ENCODE measurements at places on chromosomes 3 and 15.
A peak's percentile ranks its signal among the peaks of the same experiment; 100 is the strongest.

- DNase-seq, result no peak
Measured at GRCh38 chr3:183578179-183578578, 22.7 kb upstream of the KLHL6 start.

GRCh38 chr3:98824256-98824655 lies 61.1 kb downstream of the ST3GAL6 start:
- DNase-seq, result no peak

DNA sequence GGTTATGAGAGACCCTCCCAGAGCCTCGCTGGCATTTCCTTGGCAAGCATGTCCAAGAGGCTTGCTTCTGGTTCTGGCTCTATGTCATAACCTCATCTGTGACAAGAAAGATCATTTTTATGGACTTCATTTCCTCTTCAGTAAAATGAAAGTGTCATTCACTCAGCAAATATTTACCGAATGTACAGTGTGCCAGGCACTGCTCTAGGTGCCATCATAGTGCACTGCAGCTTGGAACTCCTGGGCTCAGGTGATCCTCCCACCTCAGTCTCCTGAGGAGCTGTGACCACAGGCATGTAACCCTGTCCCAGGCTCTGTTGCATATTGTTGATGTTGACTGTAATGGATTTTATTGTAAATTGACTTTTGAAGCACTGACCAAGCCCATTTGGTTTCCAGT lies 18.7 kb upstream of the ITPKA start:
- no peak for DNase-seq

- no peak for DNase-seq
Measured at GRCh38 chr3:127886956-127887231, 28.1 kb upstream of the KBTBD12 start.

- no peak for DNase-seq
Measured at GRCh38 chr3:10400050-10400748, 79.3 kb upstream of the SEC13 start.

DNA sequence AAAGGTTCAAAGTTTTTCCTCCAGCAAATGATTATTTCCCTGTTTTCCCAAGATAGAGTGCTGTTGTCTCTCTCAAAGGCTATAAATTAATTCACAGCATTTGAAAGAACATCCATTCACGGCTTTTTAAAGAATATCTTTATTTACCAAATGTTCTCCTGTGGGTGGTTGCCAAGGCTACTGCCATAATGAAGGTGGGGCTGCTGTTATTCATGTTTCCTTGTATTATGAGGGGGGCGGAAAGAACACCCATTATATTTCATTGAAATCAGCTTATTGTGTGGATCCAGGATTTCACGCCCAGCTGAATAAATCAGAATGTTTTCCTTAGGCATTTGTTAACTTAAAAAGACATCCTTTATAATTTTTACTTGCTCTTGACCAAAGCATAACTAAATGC lies 10.1 kb downstream of the SRP14 start:
- no peak for DNase-seq

GRCh38 chr15:32735989-32736700 lies 18.3 kb downstream of the GREM1 start:
- no peak for DNase-seq

- no peak for DNase-seq
Measured at GRCh38 chr3:157746391-157746790, 243.2 kb upstream of the VEPH1 start.

- peak; percentile 58 for DNase-seq
Measured at GRCh38 chr3:136818769-136819391, at the start of gene SLC35G2. SLC35G2 (plus strand) TSS chr3:136819126; CDS start chr3:136854461, 35,335 bp downstream.

- DNase-seq, result no peak
Measured at GRCh38 chr3:48016301-48016973, at the start of gene MAP4. MAP4 (minus strand) TSS chr3:48016416; CDS start chr3:47998860, 17,556 bp downstream.

- no peak for DNase-seq
Measured at GRCh38 chr15:100790786-100791265, 88.8 kb upstream of the ALDH1A3 start.

GRCh38 chr3:170712798-170713197 lies 126.9 kb upstream of the SLC7A14 start:
- DNase-seq, result no peak

- DNase-seq, result no peak
Measured at GRCh38 chr15:62109982-62110851, 43.4 kb downstream of the C2CD4A start.

DNA sequence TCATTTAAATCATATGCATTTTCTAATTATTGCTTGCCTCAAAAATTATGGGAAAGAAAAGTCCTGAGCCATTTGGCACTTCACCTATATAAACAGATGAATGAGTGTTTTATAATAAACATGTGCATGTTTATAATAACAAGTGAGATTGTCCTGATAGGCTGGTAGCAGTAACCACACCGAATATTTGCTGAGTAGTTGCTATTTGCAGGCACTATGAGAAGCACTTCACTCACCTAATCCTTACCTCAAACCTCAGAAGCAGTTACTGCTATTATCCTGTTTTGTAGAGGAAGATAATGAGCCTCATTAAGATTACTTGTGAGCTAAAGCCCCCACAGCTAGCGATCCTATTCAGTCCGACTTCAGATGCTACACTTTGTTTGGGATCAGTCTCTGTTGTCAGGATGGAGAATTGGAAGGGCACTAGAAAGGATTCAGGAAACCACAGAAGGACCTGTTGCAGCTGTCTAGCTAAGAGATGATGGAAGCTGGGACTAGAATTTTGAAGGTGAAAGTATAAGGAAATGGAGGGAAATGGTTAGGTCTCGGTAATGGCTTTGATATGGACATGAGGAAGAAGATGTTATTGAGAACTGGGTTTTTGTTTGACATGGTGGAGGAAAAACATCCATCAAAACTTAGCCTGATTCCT lies 28.4 kb upstream of the MAGI1 start:
- DNase-seq, result no peak

DNA sequence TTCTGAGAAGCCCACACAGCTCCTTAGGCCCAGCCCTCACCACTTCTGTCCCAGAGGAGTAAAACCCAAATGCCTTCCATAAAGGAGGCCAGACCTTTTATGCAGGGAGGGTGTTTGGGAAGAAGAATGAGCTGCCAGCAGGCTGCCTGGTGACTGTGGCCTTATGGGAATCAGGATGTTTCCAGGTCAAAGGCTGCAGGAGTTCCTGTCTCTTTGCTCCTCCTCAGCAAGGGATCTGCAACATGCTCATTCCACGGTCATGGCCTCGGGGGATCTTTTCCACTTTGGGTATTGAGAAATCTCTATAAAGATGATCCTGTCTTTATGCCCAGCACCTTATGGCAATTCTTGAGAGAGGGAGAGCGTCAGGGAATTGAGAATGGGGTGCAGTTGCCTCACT lies 25.2 kb upstream of the MAGEF1 start:
- DNase-seq, result no peak

DNA sequence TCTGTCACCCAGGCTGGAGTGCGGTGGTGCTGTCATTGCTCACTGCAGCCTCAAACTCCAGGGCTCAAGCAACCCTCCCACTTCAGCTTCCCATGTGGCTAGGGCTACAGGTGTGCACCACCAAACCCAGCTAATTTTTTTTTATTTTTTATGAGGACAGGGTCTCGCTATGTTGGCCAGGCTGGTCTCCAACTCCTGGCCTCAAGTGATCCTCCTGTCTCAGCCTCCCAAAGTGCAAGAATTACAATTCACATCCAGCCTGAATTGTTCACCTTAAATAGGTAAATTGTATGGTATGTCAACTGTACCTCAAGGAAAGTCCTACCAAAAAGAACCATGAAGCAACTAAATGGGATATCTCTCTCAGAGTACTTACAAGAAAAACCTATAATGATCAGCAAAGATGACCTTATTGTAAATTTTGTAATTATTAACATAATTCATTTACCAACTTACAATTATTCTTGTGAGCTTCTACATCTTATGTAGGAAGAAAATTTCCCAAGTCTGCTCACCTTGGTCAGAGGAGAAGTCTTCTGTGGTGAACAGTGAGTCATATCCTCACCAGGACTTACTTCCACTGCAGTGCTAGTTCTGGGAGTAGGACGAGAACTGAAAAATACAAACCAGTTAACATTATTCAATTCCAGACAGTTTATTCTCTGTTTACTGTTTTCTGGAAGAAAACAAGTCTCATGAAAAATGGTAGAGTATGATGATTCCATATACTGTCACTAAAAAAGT lies 54.4 kb downstream of the ULK4 start:
- no peak for DNase-seq

- DNase-seq, result no peak
Measured at GRCh38 chr3:66931291-66931690, 66.8 kb upstream of the KBTBD8 start.

GRCh38 chr15:22227411-22228100 lies 147.2 kb downstream of the OR4M2 start:
- DNase-seq, result no peak

DNA sequence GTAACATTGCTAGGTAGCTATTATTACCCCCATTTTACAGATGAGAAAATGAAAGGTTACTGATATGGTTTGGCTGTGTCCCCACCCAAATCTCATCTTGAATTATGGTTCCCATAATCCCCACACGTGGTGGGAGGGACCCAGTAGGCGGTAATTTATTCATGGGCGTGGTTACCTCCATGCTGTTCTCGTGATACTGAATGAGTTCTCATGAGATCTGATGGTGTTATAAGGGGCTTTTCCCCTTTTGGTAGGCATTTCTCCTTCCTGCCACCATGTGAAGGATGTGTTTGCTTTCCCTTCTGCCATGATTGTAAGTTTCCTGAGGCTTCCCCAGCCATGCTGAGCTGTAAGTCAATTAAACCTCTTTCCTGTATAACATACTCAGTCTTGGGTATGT lies 252.1 kb downstream of the OPA1 start:
- no peak for DNase-seq

- DNase-seq, result no peak
Measured at GRCh38 chr3:127990051-127990450, 62.2 kb upstream of the SEC61A1 start.

DNA sequence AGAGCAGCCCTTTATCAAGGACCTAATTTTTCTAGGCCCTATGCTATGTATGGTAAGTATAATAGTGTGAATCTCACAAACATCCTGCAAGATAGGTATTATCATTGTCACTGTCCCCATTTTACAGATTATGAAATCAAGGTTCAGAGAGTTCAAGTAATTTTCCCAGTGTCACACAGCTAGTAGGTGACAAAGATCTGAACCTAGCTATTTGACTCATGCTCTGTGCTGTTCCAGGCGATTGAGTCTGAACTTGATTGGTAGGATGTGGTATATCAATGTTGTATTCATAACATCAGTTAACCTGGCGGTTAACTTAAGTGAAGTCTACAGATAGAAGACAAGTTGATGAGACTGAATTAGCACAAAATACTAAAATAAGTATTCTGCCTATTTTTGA lies 229.9 kb downstream of the CHST2 start:
- DNase-seq, result no peak

- DNase-seq, result no peak
Measured at GRCh38 chr3:97991293-97991682, 19.1 kb upstream of the RIOX2 start.

DNA sequence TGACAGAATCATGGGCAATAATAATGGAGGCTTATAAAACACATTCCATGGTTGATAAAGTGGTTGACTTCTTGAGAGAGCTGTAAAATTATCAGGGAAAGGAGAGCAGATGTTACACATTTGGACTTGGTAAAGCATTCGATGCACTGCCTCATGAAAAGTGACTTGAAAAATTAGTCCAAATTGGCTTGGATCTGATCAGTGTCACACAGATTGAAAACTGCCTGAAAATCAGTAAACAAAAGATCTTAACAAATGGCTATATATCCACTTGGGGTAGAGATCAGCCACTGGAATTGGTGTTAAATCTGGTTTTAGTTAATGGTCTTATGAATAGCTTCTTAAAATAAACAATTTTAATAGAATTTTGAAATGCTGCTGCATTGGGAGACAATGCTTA lies 20.3 kb downstream of the SHOX2 start:
- no peak for DNase-seq

- DNase-seq, result no peak
Measured at GRCh38 chr15:44087578-44088465, 107.2 kb downstream of the FRMD5 start.

DNA sequence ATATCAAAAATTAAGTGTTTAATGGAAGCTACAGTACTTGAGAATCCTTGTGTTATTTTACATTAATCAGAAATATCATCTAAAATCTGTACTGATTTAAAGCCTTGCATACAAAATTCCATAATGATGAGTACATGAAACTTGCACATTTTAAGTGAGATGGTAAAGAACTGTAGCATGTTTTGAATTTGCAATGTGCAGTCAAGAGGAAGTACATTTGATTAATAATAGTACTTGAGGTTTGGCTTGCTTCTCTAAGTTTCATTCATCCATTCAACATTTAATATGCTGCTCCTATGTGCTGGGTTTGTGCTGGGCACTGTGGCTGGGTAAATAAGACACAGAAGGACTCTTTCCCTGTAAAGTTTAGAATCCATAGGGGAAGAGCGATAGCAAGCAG lies 332.3 kb downstream of the CNTN3 start:
- DNase-seq, result no peak

GRCh38 chr15:98727115-98728040 lies 79.0 kb downstream of the IGF1R start:
- DNase-seq, result no peak

DNA sequence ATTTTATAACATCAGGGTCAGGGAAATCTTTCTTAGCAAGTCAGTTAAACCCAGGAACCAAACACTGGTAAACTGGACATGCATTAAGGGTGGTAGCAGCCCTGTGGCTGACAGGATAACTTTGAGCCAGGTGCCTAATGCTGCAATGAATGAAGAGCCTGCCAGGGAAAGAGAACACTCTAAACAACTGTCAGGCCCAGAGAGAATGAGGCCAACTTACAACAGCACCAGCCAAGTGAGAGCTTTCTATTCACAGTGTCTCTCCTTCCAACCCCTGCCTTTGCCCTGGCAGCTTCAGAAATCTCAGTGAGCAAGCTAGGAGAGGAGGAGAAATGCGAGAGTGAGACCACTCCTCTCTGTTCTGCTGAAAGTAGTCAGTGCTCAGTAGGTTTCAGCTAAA lies 50.4 kb upstream of the ATP2C1 start:
- DNase-seq, result no peak

DNA sequence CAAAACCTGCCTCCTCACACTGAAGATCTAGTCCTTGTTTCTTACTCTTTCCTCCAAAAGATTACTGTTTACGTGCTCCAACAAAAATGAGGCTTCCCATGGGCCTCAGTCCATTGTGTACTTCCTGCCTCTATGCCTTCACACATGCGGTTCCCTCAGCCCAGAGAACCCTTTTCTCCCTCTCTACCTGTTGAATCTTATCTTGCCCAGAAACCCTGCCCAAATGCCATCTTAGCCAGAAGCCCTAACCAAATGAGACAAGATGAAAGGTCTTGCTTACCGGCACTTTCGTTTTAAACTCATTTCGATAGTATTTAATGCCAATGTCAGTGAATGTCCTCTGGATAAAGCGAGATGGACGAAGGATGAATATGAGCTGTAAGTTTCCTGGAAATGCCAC lies 85.5 kb downstream of the B3GNT5 start:
- DNase-seq, result no peak
